ENCODE measurements at places on chromosomes 4 and X.

GRCh38 chr4:108602163-108602562 lies 18.2 kb upstream of the RPL34 start:
- no peak for DNase-seq

DNA sequence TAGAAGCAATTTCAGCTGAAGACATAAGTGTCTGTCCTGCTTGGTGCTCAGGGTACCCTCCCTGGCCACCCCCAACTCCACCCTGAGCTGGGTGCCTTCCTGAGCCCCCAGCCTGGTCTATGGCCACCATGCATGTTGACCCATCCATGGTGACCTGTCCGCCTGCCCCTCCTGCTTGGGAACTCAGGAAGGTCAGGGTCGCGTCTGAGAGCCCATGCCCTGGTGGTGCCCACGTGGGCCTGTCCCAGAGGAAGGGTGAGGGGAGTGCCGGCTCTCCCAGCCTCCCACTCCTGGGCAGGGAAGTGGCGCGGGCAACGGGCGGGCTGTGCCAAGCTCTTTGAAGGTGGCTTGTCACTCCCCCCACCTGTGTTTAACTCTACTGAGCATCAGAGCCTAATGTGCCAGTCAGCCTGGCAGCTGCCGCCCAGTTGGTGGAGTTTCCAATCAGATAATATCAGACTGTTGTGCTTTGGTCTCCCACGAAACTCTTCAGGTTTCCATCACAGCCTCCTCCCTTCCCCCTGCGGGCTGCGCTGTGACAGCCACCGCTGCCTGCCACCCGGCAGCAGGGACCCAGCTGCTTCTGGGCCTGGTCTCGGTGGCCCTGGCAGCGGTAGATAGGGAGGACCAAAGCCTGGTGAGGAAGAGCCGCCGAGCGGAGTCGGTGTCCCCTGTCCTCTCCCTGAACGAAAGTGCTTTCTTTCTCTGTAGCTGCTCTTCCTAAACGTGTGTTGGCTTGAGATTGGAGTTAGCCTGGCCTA lies 4.8 kb downstream of the SH3BP2 start:
- peak; percentile 73 for DNase-seq

DNA sequence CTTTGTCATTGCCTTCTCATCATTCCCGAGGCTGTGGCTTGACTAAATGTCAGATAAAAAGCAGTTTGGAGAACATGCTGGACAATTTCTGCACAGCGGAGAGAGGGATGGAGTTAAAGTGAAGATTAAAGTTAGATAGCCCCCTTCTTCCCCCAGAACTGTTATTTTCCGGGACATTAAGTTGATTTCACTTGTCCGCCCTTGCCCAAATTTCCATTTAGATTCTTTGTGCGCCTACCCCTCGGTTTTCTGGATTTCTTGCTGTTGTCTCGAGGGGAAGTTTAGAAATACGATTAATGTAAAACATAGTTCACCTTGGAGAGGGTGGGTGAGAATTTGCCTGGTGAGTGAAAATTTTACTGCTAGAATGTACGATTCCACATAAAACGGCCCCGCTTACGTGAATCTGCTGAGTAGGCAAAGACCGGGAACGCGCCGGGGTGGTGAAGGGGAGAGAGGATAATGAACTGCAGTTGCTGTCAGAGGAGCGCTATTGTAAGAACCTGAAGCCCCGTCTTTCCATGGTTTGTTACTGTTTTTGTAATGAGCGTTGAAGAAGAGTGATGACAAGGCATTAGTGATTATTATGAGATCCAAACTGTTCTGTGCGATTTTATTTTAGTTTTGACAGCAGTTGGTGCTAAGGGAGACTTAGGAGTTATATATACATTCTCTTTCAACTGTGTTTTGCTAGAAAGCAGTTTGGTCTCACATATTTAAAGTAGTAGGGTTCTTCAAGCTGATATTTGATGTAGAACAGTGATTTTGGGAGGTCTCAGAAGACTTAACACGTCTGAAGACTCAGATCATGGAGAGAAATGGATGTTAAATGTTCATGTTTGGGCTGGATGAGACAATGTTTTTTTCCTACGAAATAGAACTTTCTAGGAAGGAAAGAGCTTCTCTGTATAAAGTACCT lies 73.0 kb downstream of the AFF1 start:
- DNase-seq: peak; percentile 38

- DNase-seq: no peak
Measured at GRCh38 chrX:7983581-7983980, 56.4 kb upstream of the PNPLA4 start.

DNA sequence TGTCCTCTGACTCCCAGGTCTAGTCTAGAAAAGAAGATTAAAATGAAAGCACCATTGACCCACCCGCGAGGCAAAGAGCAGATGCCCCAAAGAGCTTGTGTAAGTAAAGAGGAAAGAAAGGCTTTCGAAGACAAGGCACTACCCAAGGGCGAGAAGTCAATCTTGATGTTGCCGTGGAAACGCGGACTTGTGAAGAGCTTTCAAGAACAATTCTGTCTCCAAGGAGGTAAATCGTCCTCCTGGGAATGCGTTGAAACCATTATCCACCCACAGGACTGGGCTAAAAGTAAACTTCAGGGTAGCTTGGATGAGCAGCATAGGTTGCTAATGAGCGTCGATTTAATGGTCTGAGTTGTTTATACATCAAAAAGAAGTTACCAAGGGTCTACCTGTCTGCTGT lies 189.3 kb downstream of the DHRSX start:
- no peak for DNase-seq

- no peak for DNase-seq
Measured at GRCh38 chrX:43882294-43882681, at the start of gene MAOB. Gene MAOB, minus strand, starts transcription at chrX:43882450. Its CDS starts 151 bp downstream, at chrX:43882299.

GRCh38 chr4:141388481-141388880 lies 167.8 kb downstream of the ZNF330 start:
- DNase-seq: no peak

- DNase-seq: no peak
Measured at GRCh38 chr4:15232366-15233263, 195.2 kb upstream of the C1QTNF7 start.

- no peak for DNase-seq
Measured at GRCh38 chr4:27096142-27096824, 235.6 kb downstream of the STIM2 start.

DNA sequence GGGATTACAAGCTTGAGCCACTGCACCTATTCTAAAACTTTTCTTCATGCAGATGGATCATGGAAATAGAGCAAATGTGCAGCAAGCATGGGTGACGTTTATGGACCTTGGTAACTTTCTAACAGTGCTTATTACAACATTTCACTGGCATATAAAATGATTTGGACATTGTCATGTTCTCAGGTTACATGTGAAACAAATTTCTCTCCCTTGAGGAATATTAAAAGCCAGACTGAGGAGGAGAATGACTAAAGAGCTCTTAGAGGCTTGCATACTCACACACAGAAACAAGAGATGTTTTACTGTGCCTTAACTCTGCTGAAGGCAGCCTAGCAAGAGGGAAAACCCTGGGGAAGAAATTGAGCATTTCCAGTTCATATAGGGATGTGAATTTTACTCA lies 38.6 kb upstream of the GPR101 start:
- DNase-seq: no peak

DNA sequence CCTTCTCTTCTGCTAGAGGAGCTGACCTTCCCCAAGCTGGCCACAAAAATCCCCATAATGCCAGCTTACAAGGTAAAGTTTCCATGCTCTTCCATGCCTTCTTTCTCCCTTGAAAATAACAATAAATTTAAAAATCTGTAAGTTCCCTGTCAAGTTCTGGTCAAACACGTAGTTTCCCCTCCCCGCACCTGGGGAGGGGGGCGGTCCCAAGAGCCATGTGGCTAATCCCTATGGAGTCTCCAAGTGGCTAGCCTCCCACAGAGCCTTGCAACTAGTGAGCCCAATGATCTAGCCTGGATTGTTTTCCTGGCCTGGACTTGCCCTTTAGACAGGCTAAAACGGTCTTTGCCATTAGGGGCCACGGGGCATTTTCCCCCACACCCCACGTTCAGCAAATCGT lies 2.1 kb upstream of the NRK start:
- DNase-seq: no peak

DNA sequence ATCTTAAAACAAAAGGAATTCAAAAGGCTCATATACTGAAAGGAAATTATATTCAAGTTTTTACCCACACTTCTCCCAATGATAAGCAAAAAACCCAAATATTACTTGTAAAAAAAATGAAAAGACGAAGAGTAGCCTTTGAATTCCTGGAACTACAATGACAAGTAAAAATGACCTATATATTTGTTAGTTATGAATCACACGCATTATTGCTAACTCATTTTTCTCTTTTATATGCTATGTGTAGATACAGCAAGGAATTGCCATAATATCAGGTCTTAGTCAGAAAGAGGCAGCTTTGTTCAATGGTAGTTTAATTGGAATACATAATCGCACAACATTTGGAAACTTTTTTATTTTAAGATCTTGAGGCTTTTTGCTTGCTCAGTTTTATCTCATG lies 22.7 kb upstream of the ASB5 start:
- DNase-seq: no peak

- DNase-seq: peak; percentile 71
Measured at GRCh38 chrX:154714925-154715324, 36.0 kb downstream of the GAB3 start.

DNA sequence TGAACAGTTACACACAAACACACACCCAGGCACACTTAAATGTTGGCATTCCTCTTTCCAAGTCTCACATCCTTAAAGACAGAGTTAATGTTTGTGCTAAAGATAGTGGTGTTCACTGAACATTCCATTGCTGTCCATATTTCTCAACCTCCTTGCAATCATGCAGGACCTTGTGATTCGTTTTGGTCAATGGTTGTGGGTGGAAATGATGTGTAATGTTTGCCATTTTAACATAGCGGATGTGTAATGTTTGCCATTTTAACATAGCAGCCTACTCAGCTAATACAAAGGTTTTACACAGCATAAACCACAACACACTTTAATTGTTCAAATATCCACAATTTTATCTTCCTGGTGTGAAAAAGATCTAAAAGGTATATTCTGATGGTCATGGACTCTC lies 93.9 kb downstream of the CEP44 start:
- no peak for DNase-seq

- no peak for DNase-seq
Measured at GRCh38 chr4:98474408-98474844, 184.0 kb downstream of the TSPAN5 start.

DNA sequence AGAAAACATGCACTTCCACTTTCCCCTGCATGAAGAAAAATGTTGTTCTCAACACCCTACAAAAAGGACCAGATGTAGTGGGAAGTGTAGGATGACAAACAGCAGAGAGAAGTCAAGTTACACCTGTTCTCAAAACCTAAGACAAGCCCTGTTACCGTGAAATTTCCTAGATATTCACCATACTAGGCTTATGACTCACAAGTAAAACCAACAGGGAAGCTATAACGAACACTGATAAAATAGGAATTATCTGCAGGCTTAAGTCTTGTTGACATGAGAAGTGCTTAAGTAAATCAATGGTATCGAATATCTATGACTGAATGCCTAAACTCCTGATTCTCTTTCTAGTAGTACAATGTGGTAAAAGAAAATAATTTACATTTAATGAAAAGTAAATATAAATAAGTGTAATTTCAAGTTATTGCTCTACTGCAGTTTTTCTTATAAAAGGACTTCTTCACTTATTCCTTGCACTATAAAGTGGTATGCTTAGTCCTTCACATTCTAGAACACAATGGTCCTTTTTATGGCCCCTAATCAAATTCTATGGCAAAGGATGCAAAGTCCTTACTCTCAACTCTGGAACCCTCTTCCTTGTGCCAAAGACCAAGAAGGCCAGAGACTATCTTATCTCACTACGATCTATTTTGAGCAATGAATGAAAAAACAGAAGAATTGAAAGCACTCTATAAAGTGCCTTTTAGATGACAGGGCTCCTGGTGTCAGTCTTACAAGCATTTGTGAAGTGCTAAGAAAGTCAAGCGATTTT lies 19.6 kb downstream of the AP1S2 start:
- no peak for DNase-seq

GRCh38 chr4:109169170-109169569 lies 133.3 kb downstream of the COL25A1 start:
- no peak for DNase-seq

- DNase-seq: no peak
Measured at GRCh38 chr4:141026900-141027299, 106.4 kb downstream of the RNF150 start.

DNA sequence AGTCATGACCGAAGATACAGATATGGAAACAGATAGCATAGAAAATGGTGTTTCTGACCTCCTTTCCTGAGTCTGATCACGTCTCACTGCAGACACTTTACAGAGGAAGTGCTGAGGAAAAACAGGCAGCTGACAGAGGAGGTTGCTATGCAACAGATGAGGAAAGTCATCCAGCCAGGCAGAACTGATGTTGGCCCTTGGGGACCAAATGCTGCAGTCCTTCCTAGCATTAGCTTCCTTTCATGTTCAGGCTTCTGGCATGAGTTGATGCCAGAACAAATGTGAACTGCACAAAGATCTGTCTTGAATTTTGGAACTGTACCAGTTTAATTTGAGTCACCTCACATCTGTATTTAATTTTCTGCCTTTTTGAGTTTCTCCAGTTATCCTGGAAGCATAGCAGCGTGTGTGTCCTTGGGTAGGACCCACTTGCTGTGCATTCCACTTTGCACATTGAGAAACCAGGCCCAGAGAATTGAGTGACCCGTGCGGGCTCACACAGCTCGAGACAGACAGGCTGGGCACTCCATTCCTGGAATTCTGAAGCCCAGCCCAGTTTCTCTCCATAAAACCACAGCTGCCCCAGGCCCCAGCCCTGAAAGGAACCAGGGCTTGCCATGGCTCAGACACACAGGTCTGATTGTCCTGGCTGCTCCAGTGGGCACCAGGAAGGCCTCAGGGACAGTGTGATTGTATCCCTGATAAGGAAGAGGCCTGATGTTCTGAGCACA lies 1.4 kb upstream of the MAGED1 start:
- no peak for DNase-seq

DNA sequence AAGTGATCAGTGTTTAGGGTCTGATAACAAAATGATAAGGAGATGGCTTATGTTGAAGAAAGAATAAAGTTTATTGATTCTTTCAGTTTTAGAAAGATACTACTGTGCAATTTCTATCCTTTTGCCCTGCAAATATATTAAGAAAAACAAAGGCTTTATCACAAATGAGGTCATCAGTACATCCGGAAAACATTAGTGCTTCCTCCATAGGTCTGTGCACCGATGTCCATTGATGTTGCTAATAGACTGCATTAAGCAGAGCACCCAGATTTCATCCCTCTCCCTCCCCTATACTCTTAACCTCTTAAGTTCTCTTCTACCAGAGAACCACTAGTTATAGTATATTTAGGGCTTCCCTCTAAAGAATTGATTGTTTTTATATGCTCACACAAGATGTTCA lies 53.7 kb upstream of the HHIP start:
- no peak for DNase-seq

- no peak for DNase-seq
Measured at GRCh38 chr4:17719106-17719505, 62.3 kb downstream of the FAM184B start.

GRCh38 chrX:153469811-153470410 lies 465 bp downstream of the HAUS7 start:
- DNase-seq: no peak

- DNase-seq: no peak
Measured at GRCh38 chr4:117783716-117784115, 250.6 kb upstream of the NDST3 start.

- DNase-seq: no peak
Measured at GRCh38 chrX:21996872-21997455, 35.2 kb upstream of the PHEX start.

All from CD4-positive, alpha-beta T cell treated with Interleukin-21 for 1 hour (primary cell).